ENCODE measurements at places on chromosomes 7 and 10. TPM values are rescaled to one million over a fixed set of nuclear protein-coding genes. Genes with fewer than 3 reads are reported as not detected.

The EVX1 gene
- total RNA-seq, result not detected

The PNLIPRP3 gene
- not detected for total RNA-seq

The SPAM1 gene
- not detected for total RNA-seq

The TCF7L2 gene
- total RNA-seq, result 0.88 TPM

The RBP3 gene
- total RNA-seq, result not detected

The SLC18A3 gene
- total RNA-seq, result not detected

The STEAP1 gene
- total RNA-seq, result not detected

The ZNF239 gene
- total RNA-seq, result 14.3 TPM

The ADD3 gene
- total RNA-seq, result 69.6 TPM
